ENCODE measurements at places on chromosomes 13 and 19.

DNA sequence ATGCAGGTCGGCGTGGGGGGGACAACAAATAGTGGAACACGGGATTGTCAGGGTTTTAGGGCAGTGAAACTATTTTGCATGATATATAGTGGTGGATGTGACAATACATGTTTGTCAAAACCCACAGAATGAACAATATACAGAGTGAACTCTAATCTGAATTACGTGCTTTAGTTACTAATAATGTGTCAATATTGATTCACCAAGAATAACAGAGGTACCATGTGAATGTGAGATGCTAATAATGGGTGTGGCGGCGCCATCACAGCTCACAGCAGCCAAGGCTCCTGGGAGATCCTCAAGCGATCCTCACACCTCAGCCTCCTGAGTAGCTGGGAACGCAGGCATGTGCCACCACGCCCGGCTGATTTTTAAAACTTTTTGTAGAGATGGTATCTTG, 12.9 kb downstream of the ELAVL1 start:
- DNase-seq: no peak

DNA sequence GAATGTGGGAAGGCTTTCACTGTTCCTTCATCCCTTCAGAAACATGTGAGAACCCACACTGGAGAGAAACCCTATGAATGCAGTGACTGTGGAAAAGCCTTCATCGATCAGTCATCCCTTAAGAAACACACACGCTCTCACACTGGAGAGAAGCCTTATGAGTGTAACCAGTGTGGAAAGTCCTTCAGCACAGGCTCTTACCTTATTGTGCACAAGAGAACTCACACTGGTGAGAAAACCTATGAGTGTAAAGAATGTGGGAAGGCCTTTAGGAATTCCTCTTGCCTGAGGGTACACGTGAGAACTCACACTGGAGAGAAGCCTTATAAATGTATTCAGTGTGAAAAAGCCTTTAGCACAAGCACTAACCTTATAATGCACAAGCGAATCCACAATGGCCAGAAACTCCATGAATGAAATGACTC, 18.6 kb downstream of the ZNF177 start:
- no peak for DNase-seq

DNA sequence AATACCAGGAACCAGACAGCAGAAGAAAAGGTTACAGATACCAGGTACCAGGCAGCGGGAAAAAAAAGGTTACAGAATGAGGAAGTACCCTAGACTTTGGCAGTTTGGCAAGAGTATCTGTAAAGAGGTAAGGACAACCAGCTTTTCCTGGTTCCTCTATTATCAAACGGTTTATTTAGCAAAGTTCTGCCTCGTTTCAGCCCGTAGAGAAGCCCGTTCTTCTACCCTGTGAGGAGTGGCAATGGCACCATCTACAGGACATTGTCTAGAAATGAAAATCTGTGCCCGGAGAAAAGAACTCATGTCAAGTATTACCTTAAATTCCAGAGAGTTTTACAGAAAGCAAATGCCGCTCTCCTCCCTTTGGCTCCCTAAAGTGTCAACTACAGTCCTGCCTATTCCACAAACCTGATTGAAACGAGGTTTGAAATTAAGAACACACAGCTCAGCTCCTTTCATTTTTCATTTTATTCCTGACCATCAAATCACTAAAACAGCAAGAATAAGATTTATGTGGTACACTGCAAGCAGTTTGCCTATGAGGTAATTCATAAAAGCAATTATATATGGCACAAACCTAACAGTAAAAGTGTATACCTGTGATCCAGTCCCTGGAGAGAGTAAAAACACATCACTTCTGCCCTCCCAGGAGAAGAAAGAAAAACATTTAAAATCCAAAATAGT, 226.3 kb downstream of the SLC7A1 start:
- no peak for DNase-seq

DNA sequence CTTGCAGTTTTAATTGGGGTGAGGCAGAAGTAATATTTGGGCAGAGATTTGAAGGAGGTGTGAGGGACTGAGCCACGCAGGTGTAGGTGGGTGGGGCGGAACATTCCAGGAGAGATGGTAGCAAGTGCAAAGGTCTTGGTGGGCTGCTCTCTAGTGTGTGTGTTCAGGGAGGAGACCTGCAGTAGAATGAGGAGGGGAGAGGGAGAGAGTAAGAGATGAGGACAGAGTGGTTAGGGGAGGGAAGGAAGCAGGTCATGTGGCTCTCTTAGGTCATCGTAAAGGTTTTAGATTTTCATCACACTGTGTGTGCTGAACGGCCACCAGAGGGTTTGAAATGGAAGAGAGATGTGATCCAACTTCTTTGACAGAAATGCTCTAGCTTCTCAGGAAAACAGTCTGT, 33.5 kb downstream of the WASF3 start:
- DNase-seq: no peak

DNA sequence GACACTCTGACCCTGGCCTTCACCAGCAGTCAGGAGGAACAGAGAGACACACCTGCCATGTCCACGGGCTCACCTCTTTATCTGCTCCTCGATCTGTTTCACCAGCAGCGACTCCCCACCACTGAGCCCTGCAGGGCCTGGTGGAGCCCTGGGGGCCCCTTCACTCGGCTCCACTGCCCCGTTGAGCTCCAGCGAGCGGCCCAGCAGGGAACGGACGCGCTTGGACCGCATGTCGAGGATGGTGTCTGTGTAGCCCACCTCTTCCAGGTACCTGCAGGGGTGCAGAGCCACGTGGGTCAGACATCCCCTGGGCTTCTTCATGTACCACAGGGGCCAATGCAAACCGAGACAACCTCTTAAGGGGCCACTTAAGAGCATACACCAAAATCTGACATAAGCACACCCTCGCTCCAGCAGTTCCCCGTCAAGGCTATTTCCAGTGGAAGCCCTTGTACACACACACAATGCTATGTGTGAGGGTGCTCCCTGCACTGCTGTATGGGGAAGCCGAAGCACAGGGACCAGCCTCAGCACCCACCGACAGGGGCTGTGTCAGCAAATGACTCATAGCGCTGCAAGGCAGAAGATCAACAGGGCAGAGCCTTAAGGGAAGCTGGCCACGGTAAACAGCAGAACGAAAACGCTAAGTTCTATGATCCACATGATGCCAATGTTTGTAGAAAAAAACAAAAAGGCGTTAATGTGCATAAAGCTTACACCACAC, 12.7 kb upstream of the FKRP start:
- no peak for DNase-seq

- DNase-seq: no peak
These were observed 53.6 kb downstream of the LMO7 start for GRCh38 chr13:75689686-75690085.

DNA sequence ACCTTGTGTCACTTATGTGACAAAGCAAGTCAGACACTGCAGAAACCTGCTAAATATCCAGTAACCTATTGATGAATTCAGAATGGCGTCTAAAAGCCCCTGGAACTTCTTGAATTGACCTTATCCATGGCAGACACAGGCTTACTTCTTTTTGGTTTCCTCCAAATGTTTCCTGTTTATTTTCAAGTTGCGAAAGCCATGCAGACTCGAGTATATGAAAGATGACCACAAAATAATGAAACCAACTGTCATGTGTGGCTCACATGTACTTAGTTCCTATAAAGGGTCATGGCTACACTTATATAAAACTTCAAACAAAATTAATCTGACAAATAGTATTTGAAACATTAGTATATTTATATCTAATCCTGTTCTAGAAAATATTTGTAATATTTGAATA, 113.1 kb upstream of the FNDC3A start:
- DNase-seq: no peak

- DNase-seq: no peak
These were observed 486.5 kb downstream of the COG6 start for GRCh38 chr13:40141859-40142555.

GRCh38 chr13:98252931-98253470, 75.9 kb upstream of the RNF113B start:
- DNase-seq: no peak

- no peak for DNase-seq
These were observed 7.1 kb downstream of the POLR1G start for GRCh38 chr19:45413497-45413896.

GRCh38 chr13:38951525-38952313, 38.9 kb downstream of the STOML3 start:
- DNase-seq: no peak

DNA sequence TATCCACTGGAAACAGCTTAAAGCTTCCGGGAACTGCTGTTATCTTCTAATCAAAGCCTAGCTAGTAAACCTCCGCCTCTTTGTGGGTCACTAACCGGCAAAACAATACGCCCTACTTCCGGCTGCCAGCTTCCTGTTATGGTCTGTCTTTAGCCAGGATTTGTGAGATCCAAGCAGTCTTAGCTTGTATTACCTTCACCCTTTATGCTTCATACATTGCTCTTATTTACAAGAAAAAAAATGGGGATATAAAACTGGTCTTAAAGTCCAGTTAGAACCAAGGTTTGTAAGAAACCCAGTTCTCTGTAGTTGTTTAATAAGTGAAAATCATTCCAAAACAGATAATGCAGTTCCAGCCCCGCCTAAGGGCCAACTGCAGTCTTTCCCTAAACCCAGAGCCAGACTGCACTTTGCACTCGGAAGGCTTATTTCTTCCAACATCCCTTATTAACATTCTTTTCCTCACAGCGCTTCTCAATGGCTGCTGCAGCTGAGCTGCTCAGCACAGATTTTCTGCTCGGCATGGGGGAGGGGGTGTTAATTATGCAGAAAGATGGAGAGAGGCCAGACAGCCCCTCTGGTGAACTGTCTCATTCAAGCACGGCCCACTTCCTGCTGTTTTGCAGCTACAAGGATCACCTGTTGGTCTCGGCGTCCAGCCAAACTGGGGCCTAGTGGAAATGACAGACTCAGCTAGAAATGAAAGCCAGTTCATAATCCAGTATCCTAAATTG, 368.4 kb downstream of the KLF12 start:
- peak; percentile 80 for DNase-seq

- DNase-seq: no peak
These were observed 23.1 kb upstream of the CXCL17 start for GRCh38 chr19:42465827-42466280.

- no peak for DNase-seq
These were observed 138.0 kb downstream of the ENOX1 start for GRCh38 chr13:43648733-43649132.

DNA sequence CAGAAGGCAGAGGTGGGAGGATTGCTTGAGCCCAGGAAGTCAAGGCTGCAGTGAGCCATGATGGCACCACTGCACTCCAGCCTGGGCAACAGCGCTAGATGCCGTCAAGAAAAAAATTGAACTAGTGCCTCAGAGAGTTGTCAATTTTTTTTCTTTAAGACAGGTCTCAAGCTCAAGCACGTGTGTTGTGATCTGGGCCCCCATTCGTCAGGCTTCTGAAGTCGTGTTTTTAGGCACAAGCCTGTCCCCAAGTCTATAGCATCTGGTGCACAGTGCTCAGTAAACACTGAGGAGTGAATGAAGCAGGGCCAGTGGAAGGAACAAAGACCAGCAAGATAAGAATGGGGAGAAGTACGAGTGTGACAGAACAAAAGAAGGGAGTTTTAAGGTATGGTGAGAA, 23.7 kb upstream of the LAMP1 start:
- no peak for DNase-seq

DNA sequence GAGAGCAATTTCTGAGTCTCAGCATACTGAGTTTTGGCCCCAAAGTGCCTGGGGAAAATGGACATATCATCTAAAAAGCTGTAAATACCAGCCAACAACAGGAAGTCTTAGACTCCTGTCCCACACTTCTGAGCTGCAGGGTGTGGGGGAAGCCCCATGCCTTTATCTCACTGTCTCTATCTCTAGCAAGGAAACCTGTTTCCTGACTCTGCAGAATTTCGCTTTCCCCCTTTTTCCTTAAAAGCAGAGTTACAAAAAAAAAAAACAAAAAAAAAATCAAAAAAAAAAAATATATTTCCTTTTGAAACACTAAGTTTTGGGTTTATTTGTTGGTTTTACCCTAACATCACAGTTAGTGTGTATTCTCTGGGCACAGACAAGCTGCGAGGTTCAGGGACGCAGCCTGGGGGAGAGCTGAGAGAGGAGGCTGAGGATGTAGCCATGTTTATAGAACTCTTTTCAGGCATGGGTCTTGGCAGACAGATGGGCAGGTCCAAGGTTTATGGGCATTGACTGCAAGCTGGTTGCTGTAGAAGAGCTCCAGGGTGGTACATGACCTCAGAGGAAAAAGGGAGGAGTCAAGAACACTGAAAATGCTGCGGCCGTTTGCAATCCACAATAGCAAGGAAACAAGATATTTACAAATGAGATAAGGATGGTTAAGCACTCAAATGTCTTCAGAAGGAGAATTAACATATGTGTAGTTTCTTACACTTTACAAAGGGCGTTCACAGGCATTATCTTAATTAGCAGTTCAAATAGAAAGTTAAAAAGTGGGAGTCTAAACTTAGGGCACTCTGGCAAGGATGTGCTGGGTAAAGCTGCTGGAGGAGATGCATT, 4.9 kb downstream of the MBNL2 start:
- DNase-seq: no peak

GRCh38 chr19:18941628-18942354, 774 bp upstream of the HOMER3 start:
- no peak for DNase-seq

DNA sequence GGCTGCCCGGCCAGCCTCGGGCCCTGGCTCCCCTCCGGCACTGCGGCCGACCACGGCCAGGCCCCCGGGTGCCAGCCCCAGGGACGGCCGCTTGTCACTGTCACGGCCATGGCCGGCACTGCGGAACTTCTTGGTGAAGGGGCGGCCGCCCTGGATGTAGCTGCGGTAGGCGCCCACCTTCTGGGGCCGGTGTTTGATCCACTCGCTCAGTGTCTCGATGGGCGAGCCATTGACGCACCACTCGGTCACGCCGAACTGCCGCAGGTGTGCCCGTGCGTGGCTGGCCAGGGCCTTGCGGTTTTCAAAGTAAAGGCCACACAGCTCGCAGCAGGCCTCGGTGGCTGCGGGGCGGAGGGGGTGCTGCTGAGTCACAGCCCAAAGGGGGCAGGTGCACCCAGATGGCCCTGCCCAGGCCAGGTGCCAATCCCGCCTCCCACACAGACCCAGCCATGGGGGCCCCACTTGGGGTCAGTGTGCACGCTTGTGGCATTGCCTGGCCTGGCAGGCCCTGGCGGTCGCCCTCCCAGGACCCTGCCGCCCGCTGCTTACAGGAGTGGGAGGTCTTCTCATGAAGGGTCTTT, 6.0 kb upstream of the AKAP8L start:
- DNase-seq: no peak

DNA sequence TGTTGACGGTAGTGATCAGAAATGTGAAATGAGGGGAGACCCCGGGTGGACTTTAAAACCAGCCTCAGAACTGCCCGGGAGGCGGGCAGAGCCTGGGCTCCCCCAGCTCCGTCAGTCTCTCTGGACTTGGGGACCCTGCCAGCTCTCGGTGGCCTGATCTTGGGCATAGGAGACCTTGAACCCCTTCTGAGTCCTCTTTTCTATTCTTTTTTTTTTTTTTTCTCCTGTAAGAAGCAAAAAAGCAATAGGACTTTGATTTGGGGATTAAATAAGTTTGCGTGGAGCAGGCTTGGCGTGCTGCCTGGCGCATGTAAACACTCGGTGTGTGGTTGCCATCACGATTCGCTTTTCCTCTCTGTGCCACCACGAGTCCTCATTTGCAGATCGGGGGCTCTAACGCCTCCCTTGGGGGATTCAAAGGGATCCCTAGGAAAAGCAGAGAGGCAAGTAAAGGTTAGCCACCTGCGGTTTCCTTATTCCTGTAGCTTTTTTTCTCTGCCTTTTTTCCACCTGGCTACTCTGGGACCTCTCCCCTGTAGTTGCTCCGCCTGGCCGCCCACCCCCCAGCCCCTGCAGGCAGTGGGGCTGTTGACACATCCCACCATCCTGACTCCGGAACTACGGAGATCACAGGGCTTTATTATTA, 1.3 kb downstream of the SAFB start:
- no peak for DNase-seq

Measured in NCI-H1436 treated with DMSO at 0.1 percent for 48 hours (cell line).